Stimulated activated CD4-positive, alpha-beta T cell treated with anti-CD3 and anti-CD28 coated beads, Interleukin-2, amount 100 ng/mL, for 24 hours (primary cell): ENCODE measurements at places on chromosomes 3 and 15.
A peak's percentile ranks its signal among the peaks of the same experiment; 100 is the strongest.

- DNase-seq = no peak
Measured at GRCh38 chr3:30750967-30751366, 143.5 kb downstream of the GADL1 start.

DNA sequence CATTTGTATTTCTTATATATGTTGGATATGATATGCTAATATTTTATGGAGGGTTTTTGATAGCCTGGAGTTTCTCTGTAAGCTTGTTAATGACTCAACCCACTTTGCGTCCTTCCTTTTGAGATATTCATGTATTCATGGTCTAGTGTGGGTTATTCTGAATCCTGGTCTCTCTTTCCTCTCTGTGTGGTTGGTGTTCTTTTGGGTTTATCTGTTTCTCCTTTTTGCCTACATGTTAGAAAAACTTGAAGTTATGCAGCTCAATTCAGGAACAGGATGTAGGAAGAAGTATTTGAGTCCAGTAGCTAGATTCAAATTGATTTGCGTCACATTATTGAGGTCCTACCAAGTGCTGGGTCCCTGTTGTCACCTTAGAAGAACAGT is 28.1 kb downstream of the CMTM7 start:
- no peak for DNase-seq

- DNase-seq = no peak
Measured at GRCh38 chr3:31043184-31043819, 148.8 kb upstream of the GADL1 start.

DNA sequence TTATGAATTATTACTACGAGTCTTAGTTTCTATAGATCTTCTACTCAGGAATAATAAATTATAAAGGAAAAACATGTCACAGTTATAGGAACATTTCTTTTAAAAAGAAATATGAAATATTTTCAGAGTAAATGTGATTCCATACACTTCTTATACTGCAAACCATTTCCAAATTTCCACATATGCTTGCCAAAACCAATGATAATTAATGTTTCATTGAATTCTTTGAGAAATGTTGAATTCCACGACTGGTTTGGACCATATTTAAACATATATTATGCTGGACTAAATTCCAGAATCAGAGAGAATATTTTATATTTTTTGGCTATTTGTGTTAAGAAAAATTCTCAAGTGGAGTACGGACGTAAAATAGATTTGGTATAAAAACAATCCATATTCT is 144.6 kb downstream of the EPHA3 start:
- no peak for DNase-seq

DNA sequence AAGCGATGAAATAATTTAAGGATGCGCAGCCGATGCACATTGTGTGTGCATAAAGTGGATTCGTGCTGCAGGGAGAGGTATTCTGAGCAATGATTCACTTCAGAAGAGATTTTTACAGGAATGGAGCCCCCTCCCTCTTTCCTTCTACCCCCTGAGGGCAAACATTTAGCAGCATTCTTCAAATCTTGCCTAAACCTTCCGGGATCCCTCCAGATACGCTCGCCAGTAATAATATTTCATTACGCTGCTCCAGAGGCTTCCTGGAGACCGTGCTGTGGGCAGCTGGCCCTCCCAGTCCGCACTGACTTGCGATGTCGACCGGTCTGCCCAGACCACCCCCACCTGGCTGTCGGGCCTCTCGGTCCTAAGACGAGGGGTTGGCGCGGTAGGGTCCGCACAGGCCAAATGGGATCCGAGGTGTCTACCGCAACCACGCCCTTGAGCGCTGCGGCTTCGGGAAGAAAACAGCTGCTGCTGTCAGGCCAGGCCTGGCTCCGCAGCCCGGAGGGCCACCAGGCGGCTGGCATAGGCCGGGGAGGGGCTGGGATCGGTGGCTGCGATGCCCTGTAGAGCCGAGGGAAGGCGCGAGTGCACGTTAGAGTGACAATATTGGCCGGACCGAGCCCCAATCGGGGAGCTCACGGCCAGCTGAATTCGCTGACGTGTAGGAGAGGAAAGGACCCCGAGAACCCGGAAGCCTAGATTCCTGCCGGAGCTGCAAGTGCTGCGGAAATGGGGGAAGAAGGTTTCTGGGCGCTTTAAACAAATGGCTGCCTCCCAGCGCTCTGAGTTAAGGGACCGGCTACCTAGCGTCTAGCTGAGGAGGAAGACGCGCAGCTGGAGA is 14.3 kb downstream of the ZIC4 start:
- DNase-seq = no peak

DNA sequence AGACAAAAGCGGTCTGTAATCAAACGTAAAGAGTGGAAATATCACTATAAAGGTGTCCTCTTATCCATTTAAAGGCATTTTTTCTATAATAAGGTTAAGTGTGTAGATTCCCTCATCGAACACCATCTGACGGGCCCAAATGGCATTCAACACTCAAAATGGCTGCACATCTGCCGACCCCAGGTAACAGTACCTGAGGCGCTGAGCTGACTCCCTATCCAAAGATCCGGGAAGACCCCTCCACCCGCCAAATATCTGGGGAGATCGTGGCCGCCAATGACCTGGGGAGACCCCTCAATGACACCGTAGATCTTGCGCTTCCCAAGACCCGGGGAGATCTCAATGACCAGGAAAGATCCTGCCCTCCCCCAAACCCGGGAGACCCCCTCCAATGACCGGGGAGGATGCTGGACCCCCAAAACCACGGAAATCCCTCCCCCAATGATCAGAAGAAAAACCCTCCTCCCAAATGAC is 476 bp downstream of the IP6K2 start:
- DNase-seq = peak; percentile 43

DNA sequence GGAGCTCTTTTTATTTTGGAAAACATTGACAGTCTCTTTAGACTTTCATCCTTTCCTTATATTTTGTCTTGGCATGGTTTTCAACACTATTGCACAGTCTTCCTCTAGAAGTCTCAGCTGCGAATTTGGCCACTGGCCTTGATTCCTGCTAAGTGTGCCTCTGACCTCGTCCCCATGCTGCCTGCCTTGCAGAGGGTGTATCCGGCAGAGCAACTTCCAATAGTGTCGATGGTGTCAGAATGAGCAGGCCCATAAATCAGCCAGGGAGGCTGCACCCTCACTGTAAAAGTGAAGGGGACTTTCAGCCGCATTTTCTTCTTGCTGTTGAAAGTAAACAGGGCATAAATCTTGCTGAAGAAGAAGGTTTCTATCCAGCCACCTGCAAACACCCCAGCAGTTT is 336.7 kb upstream of the TRIM42 start:
- no peak for DNase-seq

DNA sequence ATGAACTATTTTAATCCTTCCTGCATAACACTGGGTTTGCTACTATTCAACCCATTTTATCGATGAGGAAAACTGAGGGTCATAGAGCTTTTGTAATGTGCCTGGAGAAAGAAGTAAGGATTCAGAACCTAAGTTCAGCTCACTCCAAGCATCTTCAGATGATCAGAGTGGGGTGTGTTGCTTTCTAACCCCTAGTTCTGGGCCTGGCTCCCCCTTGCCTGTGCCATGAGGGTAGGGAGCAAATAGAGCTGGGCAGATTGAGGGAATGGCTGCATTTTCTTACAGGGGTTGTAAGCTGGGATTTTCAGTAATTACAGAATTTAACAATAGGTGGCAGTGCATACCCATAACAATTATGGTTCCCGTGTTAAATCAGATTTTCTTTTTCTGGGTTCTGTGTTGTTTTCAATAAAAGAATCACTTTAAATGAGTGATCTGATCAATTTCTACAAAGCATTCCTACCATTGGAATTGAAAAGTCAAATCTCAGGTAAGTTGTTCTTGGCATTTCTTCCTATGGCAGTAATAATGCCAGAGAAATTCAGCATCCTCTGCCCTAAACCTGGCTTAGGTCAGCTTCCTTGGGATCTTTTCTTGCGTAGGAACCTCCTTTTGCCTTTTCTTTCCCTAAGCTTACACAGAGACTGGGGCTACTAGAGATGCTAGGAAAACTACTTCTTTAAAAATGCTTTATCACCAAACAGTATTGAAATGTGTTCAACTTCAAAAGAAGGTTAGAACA is 103.8 kb upstream of the IL12A start:
- DNase-seq = no peak

DNA sequence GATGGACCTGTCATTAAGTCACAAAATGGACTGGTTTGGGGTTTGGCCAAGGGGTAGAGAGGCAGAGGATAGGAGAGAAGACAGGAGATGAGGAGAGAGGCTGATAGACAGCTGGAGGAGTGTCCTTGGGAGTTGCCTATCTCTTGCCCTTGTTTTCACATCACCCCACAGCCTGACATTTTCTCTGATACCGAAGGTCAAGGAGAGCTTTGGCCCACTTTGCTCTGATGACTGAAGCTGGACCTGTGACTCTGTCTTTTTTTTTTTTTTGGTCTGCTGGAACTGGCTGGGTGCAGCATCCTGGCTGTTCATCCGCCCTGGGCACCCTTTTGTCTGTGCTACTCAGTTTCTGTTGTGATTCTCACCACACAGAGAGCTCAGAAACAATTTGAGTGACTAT is 5.1 kb downstream of the GPD1L start:
- DNase-seq = no peak

GRCh38 chr3:192011137-192011536 is 550.2 kb downstream of the PYDC2 start:
- DNase-seq = no peak

DNA sequence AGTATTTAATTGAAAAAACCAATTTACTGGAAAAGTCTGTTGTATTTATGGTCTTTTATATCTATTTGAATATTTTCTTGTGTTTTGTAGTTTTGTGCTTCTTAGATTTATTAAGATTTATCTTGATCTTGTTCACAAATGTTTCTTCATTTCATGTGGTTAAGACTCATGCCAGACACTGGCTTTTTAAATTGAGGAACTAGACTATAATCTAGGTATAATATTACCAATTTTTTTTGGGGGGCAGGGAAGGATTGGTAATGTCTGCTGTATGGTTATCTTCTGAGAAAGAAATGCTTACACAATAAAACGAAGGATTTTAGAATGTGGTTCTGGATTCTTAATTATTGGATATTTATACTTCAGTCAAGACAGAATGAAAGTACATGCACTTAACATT is 24.9 kb downstream of the AP4E1 start:
- no peak for DNase-seq

GRCh38 chr3:150411546-150411945 is 3.4 kb downstream of the TSC22D2 start:
- DNase-seq = no peak

DNA sequence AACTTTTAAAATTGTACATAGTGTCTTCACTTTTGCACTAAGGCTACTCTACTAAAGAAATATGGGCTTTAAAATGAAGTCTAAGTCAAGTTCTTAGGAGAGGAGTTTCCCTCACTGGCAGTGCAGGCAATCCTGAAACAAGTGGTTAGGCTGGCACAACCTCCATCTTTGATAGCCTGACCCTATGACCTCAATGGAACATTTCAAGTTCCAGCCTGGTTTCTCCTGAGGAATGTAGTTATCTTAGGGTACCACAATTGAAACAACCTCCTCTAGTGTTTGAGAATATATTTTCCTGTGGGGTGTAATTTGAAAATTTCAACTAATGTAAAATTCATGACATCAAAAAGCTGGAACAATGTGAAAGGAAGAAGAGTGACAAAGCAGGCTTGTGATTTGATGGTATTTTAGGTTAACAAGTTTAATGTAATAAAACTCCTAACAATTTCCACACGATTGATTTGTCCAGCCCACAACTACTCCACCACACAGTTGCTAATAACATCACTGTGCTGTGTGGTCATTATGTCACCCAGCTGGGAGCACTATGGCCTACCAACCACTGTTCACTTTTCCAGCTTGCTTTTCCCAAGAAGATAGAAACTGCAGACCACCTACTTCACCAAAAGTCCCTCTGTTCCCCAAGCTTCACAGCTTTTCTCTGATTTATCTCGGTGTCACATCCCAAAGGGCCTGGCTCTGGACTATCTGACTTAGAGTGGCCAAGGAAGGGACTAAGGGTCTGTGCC is 1.8 kb downstream of the WWTR1 start:
- no peak for DNase-seq

DNA sequence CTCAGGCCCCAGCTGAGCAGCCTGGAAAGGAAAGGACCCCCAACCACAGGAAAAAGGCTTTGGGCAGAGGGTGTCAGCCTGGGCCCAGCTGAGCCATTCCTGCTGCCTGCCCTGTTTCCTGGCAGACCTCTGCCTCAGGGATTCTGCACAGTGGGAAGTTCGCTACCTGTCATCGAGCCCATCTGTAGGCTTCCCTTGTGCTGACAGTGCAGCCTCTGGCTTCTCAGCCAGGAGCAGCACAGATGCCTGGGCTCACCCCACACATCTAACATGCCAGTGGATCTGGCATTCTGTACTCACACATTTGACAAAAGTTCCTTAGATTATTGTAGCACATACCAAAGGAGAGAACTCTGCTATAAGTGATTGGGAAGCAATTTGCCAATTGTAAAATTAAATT is 202.2 kb downstream of the SSR3 start:
- DNase-seq = no peak

GRCh38 chr3:80890571-80890970 is 870.9 kb downstream of the GBE1 start:
- DNase-seq = no peak

DNA sequence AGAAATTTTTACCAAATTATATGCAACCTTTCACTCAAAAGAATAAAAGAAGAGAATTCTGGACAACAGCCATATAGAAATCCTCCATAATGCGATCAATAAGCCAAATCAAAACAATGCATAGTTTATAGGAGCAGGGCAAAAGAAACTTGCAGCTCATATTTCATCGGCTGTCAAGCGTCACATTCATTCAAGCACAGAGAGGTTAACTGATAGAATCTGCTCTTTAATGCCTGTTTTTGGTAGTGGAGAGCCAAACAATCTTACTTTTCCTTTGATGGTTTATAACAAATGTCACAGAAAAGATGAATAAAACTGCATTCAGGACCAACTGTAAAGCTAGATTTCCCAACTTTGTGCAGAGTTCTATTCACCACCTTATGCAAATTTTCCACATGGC is 35.4 kb downstream of the PRTG start:
- no peak for DNase-seq

DNA sequence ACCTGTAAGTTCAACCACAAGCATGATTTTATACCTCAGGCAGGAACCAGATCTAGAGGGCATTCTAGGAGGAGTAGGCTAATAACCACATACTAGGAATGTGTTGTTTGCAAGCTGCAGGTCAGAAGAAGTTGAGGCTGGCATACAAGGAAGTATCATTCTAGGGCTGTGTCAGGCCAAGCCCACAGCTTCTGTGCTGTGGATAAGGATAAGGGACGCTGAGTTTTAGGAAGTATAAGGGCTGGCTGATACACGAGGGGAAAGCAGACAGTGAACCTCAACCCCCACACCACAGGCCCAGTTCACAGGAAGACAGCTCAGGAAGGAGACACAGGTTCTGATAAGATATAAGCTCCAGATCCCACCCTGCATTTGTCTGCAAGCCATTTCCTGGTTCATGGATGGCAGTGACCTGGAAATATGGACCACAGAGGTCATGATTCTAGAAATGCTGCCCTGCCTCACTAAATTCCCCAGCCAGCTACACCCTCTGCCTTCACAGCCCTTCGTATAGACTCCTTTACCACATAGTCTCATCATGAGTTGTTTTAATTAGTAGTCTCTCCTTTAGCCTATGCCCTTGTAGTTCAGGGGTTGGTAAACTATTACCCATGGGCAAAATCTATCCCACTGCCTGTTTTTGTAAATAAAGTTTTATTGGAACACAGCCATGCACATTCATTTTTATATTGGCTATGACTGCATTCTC is 260.7 kb downstream of the OPA1 start:
- DNase-seq = no peak
